Mesenteric fat pad (tissue), 1 donor: ENCODE measurements at places on chromosomes 13 and 19. TPM values are rescaled to one million over a fixed set of nuclear protein-coding genes. Genes with fewer than 3 reads are reported as not detected.

The TMPRSS9 gene
- not detected for total RNA-seq

The TDRD12 gene
- not detected for total RNA-seq

DNA sequence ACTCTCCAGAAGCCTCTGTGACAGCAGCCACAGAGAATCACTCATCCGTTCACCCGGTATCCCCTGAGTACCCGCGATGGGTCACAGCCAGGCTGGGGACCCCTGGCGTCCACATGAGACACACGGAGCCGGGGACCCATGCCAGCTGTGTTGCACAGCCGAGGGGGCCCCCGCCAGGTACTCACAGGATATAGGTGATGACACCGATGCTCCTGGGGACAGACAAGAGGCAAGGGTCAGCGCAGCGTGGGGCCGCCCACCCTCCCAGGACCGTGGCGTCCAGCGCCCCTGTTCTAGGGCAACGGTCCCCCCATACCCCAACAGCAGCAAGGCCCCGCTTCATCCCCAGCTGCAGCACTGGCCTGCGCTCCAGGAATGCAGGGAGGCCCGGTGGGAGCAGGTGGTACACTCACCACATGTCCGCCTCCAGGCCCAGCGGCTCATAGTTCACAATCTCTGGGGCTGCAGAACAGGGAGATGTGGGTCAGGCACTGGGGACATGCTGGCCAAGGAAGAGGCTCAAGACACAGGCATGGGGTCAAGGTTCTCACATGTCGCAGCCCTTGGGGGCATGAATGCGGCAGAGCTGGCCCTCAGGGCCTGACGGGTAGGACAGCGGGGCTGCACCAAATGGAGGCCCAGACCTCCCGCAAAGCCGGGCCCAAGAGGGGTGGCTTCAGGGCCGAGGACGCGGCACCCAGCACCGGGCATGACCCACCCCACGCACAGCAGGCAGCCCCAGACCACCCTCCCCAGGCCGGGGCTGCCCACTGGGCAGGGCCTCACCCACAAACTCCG lies 7.2 kb downstream of the DAPK3 start:
- DNase-seq: no peak

The ZNF135 gene
- 3.5 TPM for total RNA-seq
